ENCODE measurements at places on chromosomes 3 and 15. TPM values are rescaled to one million over a fixed set of nuclear protein-coding genes. Genes with fewer than 3 reads are reported as not detected.

DNA sequence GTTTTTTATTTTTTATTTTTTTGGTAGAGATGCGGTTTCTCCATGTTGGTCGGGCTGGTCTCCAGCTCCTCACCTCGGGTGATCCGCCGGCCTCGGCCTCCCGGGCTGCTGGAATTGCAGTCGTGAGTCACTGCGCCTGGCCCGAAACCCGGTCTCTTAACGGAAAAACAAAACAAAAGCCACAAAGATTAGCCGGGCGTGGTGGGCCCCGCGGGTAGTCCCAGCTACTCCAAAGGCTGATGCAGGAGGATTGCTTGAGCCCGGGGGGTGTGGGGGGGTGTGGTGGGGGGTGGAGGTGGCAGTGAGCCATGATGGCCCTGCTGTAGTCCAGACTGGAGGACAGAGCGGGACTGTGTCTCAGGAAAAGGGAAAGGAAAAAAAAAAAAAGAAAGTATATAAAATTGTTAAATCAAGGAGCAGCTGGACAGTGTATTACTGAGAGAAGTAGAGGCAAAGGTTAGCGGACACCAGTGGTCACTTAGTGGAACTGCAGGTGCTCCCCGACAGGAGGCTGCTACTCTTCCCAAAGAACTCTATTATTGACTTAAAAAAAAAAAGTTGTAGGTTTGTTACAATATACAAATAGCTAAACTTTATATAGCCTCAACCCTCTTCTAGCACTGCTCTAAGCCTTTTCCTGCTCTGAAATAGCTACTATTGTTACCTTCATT, 30.3 kb upstream of the TUBGCP5 start:
- DNase-seq, result no peak

The TMEM45A gene
- total RNA-seq, result 3.2 TPM

GRCh38 chr15:59388670-59389069, 16.0 kb upstream of the MYO1E start:
- no peak for DNase-seq

The SCAANT1 gene
- not detected for total RNA-seq

- DNase-seq, result no peak
Observed at GRCh38 chr15:101618851-101619614, 33.1 kb downstream of the TM2D3 start.

DNA sequence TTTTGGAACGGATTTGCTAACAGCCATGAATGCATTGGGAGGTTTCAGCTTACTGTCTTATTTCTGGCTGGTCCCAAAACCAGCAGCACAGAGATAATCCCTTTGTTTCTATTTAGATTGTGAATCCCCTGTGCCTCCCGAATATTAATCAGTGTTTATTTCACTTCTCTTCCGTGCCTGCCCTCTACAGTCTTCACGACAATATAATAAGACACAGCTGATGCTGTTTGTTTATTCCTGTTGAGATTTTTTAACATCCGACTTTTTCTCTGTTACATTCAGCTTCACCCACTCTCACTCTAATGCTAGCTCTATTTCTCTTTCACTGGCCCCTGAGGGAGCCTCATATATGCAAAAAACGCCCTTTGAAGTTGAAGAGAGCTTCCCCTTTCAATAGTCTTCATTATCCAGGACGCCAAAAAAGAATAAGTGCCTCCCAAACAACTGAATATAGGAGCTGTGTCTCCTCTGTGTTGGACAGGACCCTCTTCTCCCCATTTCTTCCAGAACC, 995.3 kb downstream of the ROBO2 start:
- DNase-seq, result no peak

GRCh38 chr15:58355382-58355971, 76.3 kb upstream of the LIPC start:
- DNase-seq, result no peak

- no peak for DNase-seq
Observed at GRCh38 chr3:31165399-31165860, 271.0 kb upstream of the GADL1 start.

DNA sequence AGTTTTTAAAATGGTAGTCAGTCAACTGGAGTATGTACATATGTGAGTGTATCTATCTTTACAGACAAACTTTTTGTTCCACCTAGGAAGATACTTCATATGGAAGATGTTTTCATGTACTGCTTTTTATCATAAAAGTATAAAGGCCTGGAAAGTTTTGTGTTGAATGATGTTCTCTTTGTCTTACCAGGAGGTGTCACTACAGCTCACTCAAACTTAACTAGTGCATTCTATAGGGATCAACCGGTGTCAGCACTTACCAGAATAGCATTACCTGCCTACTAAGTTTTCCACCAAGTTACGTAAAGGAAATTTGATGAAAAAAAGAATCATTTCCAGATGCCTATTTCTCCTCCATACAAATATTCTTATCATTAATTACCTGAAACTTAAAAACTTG, 522.6 kb upstream of the SEMA6D start:
- DNase-seq, result no peak

DNA sequence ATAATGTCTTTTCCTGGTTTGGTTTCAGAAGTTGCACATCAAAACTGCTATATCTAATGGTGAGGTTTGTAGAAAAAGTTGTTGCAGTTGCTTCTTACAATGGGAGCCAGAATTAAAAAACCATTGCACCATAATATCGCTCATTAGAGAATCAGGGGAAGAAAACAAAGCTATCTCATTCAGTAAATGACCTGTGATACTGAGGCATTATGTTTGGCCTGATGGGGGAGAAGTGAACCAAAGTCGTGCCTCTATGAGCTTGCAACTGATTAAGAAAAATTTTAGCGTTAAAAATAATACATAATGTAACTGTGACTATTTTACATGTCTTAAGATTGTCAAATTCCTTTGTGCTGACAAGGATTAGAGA, 60.2 kb upstream of the ARHGEF26 start:
- DNase-seq, result no peak

The ADAMTS17 gene
- total RNA-seq, result 0.99 TPM

- no peak for DNase-seq
Observed at GRCh38 chr3:134694466-134694865, 43.6 kb upstream of the KY start.

DNA sequence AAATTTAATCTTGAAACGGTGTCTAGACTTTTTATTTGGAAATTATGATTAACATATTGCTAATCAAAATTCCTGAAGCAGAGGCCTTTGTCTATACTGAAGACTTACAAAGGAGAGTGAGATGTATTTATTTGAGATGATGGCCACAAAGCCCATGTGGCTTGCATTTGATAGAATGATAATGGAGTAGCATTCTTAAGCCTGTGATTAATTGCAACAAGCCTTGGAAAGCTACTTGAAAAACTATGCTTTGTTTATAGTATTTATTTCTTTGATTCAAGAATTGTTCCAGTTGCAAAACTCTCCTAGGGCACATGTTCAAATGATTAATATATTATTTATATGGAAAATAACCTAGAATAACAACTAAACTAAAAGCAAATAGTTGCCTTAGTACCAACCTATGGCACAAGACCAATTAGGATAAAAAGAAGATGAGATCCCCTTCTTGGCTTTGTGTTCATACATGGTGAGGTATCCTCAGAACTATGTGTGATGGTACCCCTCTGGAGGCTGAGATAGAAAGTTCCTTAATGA, 244.1 kb upstream of the TBL1XR1 start:
- no peak for DNase-seq

DNA sequence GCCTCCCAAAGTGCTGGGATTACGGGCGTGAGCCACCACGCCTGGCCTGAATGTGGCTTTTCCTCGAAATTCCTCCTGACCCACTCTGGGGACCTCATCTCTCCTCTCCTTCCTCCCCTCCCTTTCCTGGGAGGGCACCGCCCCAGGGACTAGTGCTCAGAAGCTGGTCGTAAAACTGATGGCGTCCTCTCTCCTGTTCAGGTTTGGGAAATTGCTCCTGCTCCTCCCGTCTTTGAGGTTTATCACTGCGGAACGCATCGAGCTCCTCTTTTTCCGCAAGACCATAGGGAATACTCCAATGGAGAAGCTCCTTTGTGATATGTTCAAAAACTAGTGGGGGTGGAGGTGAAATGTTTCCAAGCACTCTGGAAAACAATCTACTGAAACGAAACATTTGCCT, 7.0 kb downstream of the NR2E3 start:
- no peak for DNase-seq

GRCh38 chr3:125715651-125716050, 120.4 kb upstream of the OSBPL11 start:
- DNase-seq, result no peak

- DNase-seq, result no peak
Observed at GRCh38 chr3:128603811-128604775, 46.5 kb downstream of the RPN1 start.

The UTS2B gene
- total RNA-seq, result 0.47 TPM

GRCh38 chr15:75646112-75646943, 1.4 kb upstream of the SNX33 start:
- no peak for DNase-seq

The TMEM212 gene
- total RNA-seq, result not detected

- no peak for DNase-seq
Observed at GRCh38 chr15:37017031-37017625, 83.2 kb downstream of the MEIS2 start.

The CIDEC gene
- 0.36 TPM for total RNA-seq

DNA sequence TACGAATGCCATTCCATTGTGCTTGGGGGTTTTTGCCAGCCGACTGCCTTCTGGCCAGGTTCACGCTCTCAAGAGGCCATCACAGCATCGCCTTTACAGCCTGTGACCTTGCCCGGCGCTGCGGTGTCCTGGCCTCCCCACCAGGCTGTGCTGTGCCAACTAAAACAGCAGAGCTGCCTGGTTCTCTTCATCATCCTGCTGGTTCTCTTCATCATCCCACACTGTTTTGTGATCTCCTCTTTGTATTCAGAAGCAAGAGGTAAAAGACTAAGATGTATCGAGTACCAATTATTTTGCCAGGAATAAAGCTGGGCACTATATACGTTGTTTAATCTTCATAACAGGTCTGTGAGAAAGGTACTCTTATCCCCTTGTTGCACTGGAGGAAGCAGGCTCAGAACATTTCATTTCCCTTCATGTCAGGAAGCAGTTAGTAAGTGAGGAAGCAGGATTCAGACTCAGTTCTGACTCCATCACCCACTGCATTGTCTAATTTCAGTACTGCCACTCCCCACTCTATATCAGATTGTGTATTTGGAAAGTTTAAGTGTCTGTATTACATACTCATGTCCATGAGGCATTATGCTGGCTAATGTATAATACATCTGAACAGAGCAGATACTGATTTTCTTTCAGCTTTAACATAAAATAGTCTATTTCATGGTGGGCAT, 92.7 kb downstream of the LRRC28 start:
- DNase-seq, result peak; percentile 34

DNA sequence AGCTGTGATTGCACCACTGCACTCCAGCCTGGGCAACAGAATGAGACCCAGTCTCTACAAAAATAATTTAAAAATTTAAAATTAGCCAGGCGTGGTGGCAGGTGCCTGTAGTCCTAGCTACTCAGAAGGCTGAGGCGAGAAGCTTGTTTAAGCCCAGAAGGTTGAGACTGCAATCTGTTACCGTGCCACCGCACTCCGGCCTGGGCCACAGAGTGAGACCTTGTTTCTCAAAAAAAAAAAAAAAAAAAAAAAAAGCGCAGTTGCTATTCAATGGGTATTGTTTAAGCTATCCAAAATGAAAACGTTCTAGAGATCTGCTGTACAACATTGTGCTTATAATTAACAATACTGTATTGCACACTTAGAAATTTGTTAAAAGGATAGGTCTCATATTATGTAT, 24.0 kb downstream of the ZNF148 start:
- no peak for DNase-seq

GRCh38 chr3:54827776-54828175, 100.1 kb downstream of the LRTM1 start:
- DNase-seq, result no peak

DNA sequence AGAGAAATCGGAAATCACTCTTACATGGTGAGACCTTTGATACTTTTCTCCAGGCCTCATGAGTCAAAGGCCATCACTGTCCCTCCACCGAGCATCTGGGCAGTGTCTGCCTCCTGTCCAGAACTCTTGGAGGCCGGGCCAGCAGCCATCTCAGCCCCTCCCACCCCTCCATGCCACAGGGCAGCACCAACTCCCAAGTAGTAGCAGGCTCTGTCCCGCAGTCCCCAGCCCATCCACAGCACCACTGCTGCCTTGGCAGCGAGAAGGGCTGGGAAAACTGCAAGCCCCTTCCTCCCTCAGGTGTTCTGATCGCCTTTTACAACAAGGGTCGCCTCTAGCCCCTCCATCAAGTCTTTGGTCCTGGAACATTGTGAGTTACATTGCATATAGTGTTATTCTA, 5.5 kb downstream of the LYSMD4 start:
- no peak for DNase-seq

The TUSC7 gene
- total RNA-seq, result not detected

DNA sequence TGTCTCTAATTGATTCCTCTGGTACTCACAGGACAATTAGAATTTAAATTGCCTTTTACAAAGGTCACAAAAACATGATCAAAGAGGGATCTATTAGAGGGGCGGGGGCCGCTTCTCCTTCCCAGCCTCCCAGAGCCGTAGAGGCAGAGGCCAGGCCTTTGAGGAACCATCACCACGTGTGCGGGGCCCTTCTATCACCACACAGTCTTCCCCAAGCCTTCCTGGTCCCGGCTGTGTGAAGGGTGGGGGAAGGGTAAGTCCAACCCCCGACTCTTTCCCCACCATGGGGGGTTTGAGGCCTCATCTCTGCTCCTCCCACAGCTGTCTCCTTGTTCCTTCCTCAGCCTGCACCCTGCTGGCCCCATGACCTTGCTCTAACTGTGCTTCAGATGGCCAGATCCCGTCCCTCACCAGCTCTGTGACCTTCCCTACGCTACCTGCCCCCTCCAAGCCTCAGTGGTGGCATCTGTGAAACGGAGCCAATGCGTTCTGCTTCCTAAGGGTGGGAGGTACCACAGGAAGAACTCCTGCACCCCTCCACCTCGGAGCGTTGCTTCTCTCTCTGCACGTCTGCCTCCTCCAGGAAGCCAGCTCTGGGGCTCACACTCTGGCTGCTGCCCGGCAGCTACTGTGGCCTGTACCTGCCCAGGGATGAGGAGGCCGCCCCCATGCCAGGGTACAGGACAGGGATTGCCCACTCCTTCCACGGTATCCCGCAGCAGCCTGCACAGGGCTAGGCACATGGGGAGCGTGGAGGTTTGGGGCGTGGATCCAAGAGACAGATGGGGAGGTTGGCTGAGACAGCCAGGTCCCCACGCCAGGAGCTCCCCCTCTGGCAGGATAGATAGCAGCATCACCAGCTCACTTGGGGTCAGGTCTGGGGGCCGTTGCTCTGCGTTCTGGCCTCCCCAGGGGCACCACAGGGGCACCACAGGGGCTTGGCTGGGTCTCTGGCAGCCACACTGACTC, 83.8 kb downstream of the LINGO1 start:
- no peak for DNase-seq

GRCh38 chr15:70701891-70702568, 61.3 kb downstream of the UACA start:
- no peak for DNase-seq

The TTC23 gene
- 11.4 TPM for total RNA-seq

The SNTN gene
- not detected for total RNA-seq

GRCh38 chr15:89803941-89804800, 10.5 kb downstream of the ANPEP start:
- no peak for DNase-seq
